ENCODE measurements at places on chromosomes 5 and 9.

DNA sequence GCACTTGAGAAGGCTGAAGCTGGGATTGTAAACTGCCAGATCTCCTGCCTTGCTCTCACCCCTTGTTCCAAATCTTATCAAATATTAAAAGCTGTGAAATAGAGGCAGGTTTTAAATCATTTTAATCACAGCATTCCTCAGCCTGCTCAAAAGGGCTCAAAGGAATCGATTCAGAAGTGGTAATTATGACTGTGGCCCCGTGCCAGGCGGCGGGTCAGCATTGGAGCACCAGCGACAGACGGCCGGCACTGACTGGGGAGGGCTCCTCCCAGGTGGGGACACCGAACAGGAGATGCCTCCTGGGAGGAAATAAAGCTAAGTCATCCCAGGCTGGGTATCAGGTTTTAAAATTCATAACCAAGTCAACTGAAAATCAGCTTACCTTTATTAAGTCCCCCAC lies 66.7 kb downstream of the KCNIP1 start:
- H3K27me3 ChIP-seq = peaks cover 78% of the 10 kb centered on the region
- no peak for DNase-seq
- H3K36me3 ChIP-seq = no peaks in the 10 kb centered on the region
- peaks cover 29% of the 10 kb centered on the region for H3K4me1 ChIP-seq
- H3K4me3 ChIP-seq = no peak overlapping the region

DNA sequence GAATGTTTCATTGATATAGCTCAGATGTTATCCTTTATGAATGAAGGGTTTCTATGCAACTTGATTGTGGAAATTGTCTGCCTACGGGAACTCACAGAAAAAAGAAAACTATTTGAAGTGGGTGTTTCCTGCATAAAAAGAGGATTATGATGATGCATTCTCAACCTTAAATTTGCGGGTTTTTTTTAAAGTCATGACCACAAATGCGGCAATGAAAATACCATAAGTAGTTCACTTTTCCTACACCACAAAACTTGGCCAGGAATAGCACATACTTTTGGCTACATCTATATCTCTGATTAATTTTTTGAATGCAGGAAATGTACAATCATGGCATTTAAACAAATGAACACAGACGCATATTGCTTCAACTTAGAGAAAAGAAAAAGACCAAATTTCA lies 754.7 kb downstream of the DTWD2 start:
- DNase-seq = no peak
- no peaks in the 10 kb centered on the region for H3K27me3 ChIP-seq
- H3K36me3 ChIP-seq = no peaks in the 10 kb centered on the region
- H3K27ac ChIP-seq = no peak overlapping the region
- peaks cover 2% of the 10 kb centered on the region for H3K4me1 ChIP-seq

GRCh38 chr5:133827011-133827410 lies 141.4 kb downstream of the C5orf15 start:
- H3K27me3 ChIP-seq = peaks cover 25% of the 10 kb centered on the region
- H3K4me1 ChIP-seq = peaks cover 4% of the 10 kb centered on the region
- DNase-seq = no peak
- H3K4me3 ChIP-seq = no peak overlapping the region
- no peaks in the 10 kb centered on the region for H3K36me3 ChIP-seq

DNA sequence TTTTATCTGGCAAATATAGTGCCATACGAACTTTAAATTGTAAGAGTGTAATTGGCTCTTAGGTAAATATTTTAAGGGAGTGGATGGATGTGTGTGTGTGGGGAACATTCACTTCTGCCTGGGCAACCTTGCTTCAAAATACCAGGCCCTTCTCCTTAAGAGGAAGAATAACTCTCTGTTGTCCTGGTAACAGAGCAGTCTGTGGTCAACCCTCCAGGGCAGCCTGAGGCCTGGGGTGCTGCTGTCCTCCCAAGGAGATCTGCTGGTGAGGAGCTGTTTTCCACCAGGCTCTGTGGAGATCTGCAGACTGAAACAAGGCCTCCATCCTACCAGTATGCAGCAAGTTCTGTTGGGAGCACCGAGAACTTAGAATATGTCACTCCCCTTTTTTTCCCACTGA lies 325.2 kb downstream of the PSAT1 start:
- peaks cover 18% of the 10 kb centered on the region for H3K27me3 ChIP-seq
- no peaks in the 10 kb centered on the region for H3K4me1 ChIP-seq
- no peak for DNase-seq
- no peak overlapping the region for H3K4me3 ChIP-seq
- H3K27ac ChIP-seq = no peak overlapping the region

- peak overlapping the region; percentile 45 for H3K27ac ChIP-seq
- no peaks in the 10 kb centered on the region for H3K27me3 ChIP-seq
- peaks cover 14% of the 10 kb centered on the region for H3K4me1 ChIP-seq
- peaks cover 14% of the 10 kb centered on the region for H3K36me3 ChIP-seq
- H3K4me3 ChIP-seq = no peak overlapping the region
- no peak for DNase-seq
Measured at GRCh38 chr9:37972351-37972848, 68.5 kb upstream of the SLC25A51 start.

GRCh38 chr9:127330501-127330900 lies 65.9 kb downstream of the GARNL3 start:
- no peak overlapping the region for H3K27ac ChIP-seq
- no peak overlapping the region for H3K4me3 ChIP-seq
- no peaks in the 10 kb centered on the region for H3K27me3 ChIP-seq

Data from mesothelial cell of epicardium (in vitro differentiated cells).